ENCODE measurements at places on chromosomes 5 and 9.

- DNase-seq: no peak
Measured at GRCh38 chr9:111436571-111436970, 47.6 kb downstream of the ECPAS start.

GRCh38 chr5:31329715-31330114 is 136.2 kb downstream of the CDH6 start:
- no peak for DNase-seq

GRCh38 chr5:52684051-52684450 is 103.7 kb upstream of the ITGA1 start:
- no peak for DNase-seq

DNA sequence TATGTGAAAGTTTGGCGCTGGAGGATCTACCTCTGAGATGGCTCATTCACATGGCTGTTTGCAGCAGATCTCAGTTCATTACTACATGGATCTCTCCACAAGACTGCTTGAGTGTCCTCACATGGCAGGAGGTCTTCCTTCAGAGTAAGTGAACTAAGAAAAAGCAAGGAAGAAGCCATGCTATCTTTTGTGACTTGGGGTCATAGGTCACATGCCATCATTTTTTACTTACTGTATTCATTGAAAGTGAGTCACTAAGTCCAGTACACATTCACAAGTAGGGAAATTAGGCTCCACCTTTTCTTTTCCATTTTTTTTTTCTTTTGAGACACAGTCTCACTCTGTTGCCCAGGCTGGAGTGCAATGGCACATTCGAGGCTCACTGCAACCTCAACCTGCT is 8.7 kb upstream of the CDKN2AIPNL start:
- DNase-seq: no peak

DNA sequence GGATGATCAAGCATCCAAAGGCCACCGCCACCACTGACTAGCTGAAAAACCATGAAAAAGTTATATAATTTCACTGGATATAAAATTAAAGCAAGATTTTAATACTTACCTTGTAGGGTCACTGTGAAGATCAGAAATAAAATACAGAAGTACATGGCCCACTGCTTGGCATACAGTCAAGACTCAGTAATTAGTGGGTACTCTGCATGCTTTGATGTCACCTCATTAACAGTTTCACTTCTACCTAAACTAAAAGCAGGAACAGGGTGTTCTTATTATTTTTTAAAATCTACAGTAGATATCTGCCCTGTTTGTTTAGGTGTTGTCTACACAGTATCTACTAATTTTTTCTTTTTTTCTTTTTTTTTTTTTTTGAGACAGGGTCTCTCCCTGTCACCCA is 66.4 kb downstream of the NFIB start:
- DNase-seq: no peak

DNA sequence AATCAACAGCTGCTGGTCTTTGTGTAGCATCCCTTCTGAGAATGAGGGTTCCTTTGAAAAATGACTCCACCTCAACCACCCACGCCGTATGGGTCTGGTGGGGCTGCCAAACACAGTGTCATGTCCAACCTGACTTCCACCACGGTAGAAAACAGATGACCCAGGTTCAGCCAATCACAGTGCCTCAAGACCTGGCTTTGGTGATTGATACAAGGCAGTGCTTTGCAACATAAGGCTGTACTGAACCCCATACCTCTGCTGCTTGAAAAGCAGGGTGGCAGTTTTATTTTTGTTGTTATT is 11.5 kb upstream of the TGFBR1 start:
- DNase-seq: peak; percentile 58

DNA sequence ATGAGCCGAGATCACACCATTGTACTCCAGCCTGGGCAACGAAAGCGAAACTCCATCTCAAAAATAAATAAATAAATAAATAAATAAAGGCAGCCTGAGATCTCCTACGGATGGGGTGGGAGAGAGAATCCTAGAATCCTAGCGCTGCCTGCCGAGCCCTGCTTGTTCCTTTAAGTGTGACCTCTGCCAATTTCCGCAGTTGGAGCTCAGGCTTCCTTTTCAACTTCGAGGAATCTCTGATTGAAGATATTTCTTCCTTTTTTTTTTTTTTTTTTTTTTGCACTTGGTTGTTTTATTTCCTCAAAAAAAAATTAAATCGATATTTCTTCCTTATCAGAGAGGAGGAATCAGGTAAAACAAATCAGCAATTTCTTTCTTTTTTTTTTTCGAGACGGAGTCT is 27.3 kb upstream of the MATR3 start:
- no peak for DNase-seq

DNA sequence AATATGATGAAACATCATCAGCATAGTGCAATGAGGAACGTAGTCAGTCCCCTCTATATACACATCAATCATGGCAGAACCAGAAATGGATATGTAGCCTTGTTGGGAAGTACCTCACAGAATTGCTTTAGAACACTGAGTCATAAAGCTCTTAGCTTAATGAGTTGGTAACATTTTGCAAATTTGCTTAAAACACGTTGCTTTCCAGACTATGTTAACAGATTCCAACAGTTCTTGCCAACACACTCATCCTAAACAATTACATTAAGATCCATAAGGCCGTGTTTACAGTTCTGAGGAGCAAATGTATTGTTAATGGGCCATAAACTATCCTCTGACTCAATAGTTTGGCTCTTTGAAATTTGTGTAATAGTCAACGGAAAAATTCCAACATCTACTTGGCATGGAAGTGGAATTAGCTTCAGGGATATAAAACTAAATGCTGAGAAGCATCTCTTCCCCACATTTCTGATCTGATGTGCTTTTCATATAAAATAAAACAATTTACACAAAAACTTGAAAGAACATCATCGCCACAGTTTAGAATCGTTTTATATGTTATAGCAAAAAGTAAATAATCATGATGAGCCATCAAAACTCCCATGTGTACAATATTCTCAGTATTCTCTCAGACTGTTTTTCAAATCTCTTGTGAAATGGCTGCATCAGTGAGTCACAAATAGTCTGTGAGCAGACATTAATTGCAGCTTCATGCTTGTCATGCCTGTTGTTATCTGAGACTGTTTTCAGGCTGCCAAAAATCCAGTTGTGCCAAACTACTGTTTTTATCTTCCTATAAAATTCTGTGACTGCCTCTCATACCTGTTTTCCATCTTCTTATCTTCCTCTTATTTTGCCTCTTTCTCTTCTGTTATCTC is 291.9 kb downstream of the COX7C start:
- no peak for DNase-seq

- no peak for DNase-seq
Measured at GRCh38 chr9:96688187-96688586, 33.1 kb upstream of the PRXL2C start.

DNA sequence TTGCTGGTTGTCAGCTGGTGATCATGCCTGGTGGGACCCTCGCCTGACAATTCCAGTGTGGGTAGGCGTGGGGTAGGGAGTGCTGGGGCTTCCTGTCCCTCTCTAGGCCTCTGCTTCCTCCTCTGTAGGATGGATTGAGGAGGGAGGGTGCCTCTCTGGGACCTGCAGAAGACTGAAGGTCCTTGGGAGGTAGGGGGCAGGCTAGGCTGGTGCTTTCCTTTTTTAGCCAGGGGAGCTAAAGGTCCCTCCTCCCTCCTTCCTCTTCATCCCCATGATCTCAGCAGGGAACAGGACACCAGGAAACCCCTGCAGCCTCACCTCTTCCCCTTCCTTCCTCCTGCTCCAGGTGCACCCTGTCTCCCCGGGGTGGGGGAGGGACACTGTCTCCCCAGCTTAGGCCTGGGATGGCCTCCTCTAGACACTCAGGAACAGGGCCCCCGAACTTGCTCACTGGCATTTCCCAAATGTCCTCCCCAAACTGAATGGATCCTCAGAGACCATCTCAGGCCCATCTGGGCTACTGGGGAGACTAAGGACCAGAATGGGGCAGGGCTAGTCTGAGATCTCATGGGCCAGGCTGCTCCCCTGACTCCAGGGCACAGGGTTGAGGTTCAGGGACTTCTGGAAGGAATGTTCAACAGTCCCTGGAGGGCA is 8.4 kb downstream of the SH2D3C start:
- no peak for DNase-seq

GRCh38 chr5:57940236-57940635 is 457.6 kb upstream of the ACTBL2 start:
- no peak for DNase-seq

- no peak for DNase-seq
Measured at GRCh38 chr5:89275066-89275855, 392.3 kb upstream of the MEF2C start.

GRCh38 chr5:54404568-54404967 is 50.9 kb upstream of the HSPB3 start:
- no peak for DNase-seq

DNA sequence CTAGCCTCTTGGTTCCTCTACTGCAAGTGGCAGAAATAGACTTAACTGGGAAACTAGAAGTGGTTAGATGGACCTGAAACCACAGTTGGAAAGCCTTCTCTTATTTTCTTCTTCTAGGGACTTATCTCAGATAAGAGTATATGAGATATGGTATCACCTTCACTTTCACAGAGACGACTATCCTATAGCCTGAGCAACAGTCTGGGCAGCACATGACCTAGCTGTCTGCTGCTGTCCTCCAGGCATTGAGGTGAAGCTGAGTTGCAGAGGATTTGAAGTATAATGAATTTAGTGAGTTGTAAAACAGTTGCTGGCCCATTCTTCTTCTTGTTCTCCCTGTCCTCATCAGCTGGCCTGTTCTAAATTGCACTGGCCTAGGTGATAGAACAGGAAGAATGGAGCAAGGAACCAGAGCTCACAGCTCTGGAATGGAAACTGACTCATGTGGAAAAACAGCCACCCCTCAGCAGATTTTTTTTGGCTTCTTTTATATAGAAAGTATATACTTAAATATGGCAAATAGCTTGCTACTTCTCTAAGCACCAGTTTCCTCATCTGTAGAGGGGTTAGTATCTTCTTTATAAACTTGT is 27.8 kb downstream of the RECK start:
- no peak for DNase-seq

DNA sequence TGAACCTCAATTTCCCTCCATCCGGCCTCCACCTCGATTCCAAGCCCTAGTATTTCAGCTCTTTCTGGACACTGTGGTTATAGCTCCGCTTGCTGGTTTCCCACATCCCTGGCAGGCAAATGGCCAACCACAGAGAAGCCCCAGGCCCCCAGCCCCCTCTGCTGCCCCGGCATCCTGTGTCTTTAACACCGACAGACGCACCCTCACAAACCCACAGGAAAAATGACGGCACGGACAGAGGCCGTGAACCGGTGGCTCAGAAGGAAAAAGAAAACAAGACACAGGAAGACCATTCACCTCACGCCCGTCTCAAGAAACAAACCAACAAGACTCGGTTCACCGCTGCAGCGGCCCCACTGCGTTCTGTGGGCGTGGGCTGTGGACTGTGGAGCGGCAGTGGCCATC is 1.5 kb upstream of the CLIC3 start:
- DNase-seq: no peak

- DNase-seq: no peak
Measured at GRCh38 chr5:139652788-139653241, 4.7 kb downstream of the CXXC5 start.

DNA sequence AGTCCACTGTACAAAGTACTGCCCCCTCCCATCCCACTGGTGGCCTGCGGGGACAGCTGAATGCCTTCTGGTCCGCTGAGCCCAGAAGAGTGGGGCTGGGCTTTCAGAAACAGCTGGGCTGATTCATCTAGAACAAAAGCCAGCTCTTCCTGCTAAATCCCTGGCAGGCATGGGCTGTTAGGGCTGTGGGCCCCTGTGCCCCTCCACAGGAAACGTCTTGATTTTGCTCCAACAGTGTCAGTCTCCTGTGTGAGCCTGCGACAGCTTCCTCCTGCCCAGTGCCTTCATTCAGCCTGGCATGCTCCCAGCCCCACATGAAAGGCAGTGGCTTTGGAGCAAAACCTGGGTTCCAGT is 6.9 kb upstream of the GSN start:
- DNase-seq: no peak

GRCh38 chr9:20618361-20618802 is 3.9 kb downstream of the MLLT3 start:
- DNase-seq: no peak

DNA sequence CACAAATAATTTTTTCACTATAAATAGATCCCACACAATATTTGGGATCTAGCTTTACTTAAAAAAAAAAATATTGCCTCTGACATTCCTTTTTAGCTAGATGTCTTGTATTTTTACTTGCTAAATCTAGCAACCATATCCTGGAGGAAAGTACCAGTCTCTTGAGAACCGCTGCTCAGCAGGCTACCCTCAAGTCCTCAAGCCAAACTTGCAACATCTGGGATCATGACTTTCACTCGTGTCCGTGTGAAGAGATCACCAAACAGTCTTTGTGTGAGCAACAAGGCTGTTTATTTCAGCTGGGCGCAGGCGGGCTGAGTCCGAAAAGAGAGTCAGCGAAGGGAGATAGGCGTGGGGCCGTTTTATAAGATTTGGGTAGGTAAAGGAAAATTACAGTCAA is 180.3 kb upstream of the FER start:
- DNase-seq: no peak

DNA sequence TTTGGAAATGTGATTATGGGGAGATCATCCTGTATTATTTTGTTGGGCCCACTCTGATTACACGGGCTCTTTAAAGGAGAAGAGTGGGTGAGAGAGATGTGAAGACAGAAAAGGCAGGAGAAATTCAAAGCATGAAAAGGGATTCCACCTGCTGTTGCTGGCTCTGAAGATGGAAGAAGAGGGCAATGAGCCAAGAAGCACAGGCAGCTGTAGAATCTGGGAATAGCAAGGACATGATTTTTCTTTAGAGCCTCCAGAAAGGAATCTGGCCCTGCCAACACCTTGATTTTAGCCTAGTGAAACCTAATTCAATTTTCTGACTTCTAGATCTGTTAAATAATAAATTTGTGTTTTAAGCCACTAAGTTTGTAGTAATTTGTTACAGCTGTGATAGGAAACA is 11.3 kb downstream of the C9 start:
- no peak for DNase-seq

DNA sequence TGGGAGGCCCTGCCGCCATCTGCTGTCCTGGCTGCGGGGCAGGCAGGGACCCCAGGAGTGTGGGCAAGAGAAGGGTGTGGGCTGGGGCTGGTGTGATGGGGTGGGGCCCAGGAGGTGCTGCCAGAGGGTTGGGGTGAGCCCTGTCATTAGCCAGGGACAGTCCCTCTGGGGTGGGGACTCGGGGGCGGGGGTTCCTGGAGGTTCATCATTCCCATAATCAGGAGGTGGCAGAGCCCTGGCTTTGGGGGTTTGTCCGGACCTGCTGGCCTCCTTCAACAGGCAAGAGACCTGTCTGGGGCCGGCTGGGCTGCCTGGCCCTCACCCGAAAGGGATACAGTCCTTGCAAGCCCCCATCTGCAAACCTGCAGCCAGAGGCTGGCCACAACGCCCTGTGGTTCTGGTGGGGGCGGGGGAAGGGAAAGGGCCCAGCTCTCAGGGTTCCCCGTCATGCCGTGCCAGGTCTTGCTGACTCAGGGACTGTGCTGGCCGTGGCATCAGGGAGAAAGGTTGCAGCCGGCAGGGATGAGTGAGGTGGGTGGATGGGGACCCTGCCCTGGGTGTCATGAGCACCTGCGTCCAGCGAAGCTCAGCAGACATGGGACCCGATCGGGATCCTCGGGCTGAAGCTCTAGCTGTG is 65.2 kb downstream of the MRPL36 start:
- no peak for DNase-seq

- DNase-seq: no peak
Measured at GRCh38 chr9:106670418-106670817, 192.5 kb upstream of the ZNF462 start.
